ENCODE measurements at places on chromosomes 12 and 14.

- no peak for DNase-seq
Observed at GRCh38 chr14:49052521-49052920, 533.7 kb downstream of the RPS29 start.

DNA sequence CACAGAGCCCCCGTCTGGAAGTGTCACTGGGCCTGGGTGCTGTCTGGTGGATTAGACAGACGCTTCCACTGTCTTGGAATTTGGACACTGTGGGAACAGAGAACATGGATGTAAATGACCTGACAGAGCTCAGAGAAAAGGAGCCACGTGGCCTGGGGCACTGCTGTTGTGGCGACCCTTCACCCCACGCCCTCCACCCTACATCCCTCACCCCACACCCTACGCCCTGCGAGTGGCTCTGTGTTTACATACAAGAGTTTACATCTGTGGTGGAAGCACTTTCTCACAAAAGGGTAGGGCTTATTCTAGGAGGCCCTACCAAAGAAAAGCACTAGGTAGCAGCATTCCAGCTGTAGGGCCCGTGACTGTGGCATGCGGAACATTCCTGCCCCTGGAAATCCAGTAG lies 47.7 kb downstream of the B4GALNT3 start:
- no peak for DNase-seq

GRCh38 chr14:100747021-100747586 lies 20.4 kb downstream of the DLK1 start:
- DNase-seq: peak; percentile 34

DNA sequence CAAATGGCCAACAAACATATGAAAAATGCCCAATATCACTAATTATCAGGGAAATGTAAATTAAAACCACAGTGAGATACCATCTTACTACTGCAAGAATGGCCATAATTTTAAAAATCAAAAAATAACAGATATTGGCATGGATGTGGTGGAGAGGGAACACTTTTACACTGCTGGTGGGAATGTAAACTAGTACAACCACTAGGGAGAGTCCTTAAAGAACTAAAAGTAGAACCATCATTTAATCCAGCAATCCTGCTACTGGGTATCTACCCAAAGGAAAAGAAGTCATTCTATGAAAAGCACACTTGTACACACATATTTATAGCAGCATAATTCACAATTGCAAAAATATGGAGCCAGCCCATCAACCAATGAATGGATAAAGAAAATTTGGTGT lies 459.7 kb downstream of the GXYLT1 start:
- DNase-seq: no peak

DNA sequence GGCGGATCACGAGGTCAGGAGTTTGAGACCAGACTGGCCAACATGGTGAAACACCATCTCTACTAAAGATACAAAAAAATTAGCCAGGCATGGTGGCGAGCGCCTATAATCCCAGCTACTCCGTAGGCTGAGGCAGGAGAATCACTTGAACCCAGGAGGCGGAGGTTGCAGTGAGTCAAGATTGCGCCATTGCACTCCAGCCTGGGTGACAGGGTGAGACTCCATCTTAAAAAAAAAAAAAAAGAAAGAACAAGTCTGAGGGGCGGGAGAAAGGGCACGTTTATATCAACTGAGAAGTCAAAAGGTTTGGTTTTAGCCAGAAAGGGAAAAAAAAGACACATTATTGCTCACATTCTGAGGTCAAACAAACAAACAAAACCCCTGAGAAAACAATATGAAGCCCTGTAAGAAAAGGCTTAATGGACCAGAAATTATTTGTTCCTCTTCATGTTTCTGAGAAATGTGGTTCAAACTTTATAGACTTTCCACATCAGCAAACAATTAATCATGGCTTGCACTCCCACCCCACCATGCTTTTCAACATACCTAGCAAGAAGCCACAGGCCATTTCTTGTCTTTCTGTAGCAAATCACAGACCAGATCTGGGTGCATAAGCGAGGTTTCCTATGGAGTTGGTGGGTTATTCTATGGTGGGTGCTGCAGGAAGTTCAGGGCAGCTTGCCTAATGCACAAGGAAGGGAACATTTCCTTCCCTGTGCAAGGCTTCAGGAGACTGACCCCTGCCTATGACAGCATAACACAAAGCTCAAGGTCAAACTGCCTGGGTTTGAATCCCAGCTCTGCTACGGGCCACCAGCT lies 80.1 kb downstream of the SSPN start:
- no peak for DNase-seq

DNA sequence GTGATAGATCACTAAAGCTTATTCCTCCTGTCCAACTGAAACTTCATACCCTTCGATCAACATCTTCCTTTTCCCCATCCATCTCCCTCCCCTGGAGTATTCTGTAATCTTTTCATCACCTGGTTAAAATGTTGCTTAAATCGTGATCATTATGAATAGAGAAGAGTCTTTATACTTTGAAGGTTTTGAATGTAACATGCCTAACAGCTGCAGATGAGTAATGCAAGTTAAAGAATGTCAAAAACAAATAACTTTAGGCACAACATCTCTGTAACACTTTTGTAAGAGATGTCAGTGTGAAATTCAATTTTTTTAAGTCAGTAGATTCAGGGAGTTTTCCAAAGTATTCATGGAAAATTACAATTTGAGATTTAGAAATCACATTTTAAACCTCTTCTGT lies 25.0 kb downstream of the RXYLT1 start:
- DNase-seq: no peak

- no peak for DNase-seq
Observed at GRCh38 chr12:41418586-41418985, 230.5 kb downstream of the PDZRN4 start.

GRCh38 chr12:27852742-27853141 lies 72.7 kb upstream of the MANSC4 start:
- DNase-seq: no peak

DNA sequence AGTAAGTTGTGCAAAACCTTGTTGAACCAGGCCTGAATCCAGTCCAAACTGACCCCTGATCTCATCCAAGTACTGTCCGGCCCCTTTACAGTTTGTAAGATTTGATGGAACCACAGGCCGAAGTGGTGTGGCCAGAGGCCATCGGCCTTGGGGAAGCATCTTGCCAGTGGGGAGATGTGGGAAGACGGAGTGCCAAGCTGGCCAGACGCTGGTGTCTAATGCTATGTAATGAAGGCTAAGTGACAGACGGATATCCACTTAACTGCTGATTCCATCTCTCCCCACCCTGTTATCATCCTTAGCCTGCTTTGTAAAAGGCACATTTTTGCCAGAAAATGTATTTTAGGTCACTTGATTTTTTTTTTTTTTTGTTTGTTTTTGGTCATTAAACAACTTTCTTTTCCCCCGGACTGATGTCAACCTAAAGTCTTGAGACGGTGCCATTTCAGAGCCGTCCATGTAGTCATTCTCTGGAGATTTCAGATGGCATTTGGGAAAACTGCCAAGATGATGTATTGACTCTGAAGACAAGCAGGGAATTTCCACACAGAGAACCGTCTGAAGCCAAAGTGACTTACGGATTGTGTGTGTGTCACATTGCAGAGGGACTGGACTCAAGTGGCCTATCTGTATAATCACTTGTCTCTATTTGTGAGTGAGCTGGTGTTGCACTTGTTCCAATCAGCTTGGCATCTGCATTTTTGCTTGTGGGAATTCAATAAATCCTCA lies 86.5 kb upstream of the MANSC4 start:
- DNase-seq: no peak

- no peak for DNase-seq
Observed at GRCh38 chr12:117339104-117339503, 22.3 kb downstream of the NOS1 start.

Measured in breast epithelium (tissue), 4 donors.